ENCODE measurements at places on chromosomes 16 and 17.
A peak's percentile ranks its signal among the peaks of the same experiment; 100 is the strongest.

- DNase-seq = no peak
Observed at GRCh38 chr17:61302953-61303816, 96.5 kb upstream of the TBX2 start.

DNA sequence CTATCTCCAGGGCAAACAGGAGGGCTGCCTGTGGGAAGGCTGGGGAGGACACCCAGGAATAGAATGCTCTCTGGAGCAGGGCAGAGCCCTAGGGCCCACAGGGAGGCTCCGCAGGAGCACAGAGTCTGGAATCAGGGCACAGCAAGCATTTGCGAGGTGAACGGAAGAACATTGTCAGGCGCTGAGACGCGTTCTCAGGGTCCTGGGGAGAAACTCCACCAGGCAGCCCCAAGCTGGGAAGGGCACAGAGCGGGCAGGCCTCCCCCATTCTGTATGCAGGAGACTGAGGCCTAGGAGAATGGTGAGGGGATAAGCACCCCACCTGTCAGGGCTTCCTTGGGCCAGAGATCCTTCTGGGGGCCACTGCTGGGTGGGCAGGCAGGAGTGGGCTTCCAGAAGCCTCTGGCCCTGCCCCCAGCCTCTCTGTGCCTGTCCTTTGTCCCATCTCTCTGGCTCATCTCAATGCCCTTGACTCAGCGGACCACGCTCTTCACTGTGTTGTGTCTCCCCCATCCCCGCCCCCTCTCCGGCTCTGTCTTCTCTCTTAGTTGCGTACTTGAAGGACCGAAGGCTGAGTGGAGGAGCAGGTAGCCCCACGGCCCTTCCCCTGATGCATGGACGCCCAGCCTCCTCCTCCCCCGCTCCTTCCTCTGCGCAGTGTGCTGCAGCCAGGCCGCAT, 5.1 kb upstream of the SETD6 start:
- DNase-seq = no peak

GRCh38 chr17:76481071-76481655, 13.8 kb downstream of the AANAT start:
- peak; percentile 33 for DNase-seq

DNA sequence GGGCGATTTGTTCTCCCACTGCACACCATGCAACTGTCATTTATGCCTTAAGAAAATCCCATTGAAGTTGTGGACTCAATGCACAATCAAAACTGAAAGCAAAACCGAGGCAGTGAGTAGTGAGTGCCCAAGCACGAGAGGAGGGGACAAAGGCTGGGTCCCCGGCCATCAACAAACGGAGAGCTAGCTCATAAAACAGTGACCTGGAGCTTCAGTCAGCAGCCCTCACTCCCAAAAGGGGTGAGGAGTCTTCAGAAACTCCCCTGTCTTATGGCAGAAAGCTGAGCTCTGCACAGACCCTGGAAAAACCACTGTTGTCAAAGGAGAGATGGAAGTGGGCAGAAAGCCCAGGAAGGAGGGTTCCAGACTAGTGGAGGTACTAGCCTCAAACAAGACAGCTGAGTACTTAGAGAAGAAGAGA, 96.9 kb downstream of the ADCY9 start:
- DNase-seq = no peak

DNA sequence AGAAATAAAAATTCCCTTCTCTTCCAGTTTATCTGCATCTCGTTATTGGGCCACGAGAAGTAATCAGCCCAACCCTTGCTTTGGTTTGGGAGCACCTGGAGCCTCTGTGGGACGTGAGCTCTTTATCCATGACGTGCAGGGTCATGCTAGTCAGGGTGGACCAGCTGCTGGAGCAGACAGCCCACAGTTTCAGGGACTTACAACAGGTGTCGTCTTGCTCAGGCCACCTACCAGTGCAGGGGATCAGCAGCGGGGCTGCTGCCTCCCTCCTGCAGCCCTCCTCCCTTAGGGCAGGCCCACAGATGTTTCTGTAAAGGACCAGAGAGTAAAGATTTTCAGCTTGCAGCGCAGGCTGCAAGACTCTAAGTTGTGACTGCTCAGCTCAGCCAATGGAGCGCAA, 16.9 kb downstream of the ADAD2 start:
- no peak for DNase-seq

DNA sequence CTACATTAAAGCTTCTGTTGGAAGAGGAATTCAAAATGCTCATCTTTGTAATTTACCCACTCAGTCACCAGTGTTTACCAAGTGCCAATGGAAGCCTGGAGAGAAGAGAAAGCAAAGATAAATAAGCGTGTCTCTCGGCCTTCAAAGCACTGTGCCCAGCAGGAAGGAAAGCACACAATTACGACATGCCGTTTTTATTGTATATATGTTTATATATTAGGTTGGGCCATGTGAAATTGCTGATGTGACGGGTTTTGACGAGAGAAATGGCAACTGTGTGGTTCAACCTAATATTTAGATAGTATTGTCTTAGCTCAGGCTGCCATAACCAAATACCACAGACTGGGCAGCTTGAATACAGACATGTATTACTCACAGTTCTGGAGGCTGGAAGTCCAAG, 79.3 kb upstream of the HSBP1 start:
- DNase-seq = no peak

GRCh38 chr16:84412262-84412661, 43.9 kb downstream of the ATP2C2 start:
- no peak for DNase-seq

DNA sequence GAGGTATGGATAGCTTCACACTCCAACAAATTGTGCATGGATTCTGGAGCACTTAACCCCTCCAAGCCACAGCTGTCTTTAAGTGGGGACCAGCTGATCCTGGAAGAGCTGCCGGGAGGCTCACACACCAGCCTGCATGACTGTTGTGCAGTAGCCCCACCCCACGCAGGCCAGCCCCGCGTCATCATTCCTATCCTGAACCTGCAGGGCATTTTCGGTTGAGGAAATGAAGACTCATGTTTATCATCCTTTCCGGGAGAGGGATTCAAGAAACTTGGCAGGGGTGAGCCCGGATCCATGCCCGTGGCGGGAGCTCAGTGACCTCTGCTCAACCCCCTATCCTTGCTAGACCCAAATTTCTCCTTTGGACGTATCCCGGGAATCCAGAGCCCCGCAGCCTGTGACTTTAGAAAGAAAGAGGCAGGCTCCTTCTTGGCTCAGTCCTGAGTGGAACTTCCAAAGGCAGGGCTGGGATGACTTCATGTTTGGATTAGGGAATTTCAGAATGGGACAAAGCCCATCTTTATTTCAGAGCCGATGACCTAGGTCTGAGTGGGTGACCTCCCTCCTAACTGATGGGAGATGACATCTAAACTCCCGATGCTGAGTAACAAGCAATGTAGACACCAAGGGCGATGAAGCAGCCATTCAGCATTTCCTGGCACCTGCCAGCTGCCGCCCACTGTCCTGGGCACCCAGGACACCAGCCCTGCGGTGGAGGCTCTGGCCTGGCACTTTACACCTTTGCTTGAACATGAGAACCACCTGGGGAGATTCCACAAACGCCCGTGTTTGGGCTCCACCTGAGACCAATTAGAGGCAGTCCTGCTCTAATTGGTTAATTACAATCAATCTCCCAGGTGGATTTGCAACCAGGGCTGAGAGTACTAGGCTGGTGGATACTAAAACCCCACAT, 43.3 kb upstream of the CMIP start:
- DNase-seq = no peak

All from hematopoietic multipotent progenitor cell (in vitro differentiated cells).